ENCODE measurements at places on chromosomes 5 and 9. TPM values are rescaled to one million over a fixed set of nuclear protein-coding genes. Genes with fewer than 3 reads are reported as not detected.
A peak's percentile ranks its signal among the peaks of the same experiment; 100 is the strongest.

DNA sequence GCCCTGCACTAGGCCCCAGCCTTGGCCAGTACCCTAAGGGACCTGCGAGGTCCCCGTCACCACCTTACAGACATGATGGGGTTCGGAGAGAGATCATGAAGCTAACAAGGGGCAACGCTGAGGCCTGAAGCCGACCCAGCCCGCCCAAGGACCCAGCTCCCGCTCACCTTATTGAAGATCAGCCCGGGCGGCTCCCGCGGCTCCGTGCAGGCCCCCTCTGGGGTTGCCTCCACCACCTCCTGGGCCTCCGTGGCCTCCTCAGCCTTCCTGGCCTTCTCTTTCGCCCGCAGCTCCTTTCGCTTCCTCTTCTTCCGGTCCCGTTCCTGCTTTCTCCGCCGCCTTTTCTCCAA, 3.6 kb downstream of the SURF6 start:
- no peak for DNase-seq

DNA sequence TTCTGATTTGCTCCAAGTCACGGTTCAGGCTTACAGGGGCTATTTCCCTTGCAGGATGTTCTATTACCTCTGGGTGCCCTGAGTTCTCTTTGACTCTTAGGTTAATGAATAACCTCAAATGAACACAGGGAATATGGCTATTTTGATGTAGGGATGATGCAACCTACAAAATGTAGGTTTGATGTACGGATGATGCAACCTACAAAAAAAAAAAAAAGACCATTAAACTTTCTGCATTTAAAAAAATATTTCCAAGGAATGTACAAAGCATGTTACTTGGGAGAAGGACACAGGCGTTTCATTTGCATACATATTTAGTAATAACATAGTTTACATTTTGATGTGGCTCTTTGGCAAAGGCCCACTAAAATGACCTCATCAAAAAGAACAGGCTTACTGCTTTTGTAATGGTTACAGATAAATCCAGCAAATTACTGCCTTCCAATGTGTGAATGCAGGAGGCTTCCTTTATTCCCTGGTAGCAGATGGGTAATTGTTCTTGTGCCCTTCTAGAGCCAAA, 36.3 kb downstream of the ZNF474 start:
- no peak for DNase-seq

Gene SCGB3A2
- not detected for total RNA-seq

DNA sequence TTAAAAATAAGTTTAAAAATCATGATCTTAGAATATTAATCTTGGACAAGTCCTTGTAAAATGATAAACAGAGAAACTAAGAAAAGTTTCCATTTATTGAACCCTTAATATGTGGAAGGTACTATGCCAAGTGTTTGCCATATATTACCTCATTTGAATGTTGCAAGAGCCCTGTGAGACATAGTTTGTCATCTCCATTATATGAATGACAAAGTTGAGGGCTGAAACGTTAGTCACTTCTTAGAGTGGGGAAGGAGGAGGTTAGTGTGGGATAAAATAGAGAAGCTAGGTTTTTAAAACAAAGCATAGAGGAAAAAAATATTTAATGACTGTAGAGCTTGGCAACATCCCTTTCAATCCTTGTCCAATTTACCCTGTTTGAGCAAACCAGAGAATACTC, 2.0 kb downstream of the TNC start:
- peak; percentile 89 for DNase-seq

All from M059J (cell line).